NCI-H524 treated with DMSO at 0.1 percent for 48 hours (cell line): ENCODE measurements at places on chromosomes 11 and 22.
A peak's percentile ranks its signal among the peaks of the same experiment; 100 is the strongest.

- no peak for DNase-seq
Observed at GRCh38 chr11:28490773-28491382, 382.7 kb downstream of the METTL15 start.

DNA sequence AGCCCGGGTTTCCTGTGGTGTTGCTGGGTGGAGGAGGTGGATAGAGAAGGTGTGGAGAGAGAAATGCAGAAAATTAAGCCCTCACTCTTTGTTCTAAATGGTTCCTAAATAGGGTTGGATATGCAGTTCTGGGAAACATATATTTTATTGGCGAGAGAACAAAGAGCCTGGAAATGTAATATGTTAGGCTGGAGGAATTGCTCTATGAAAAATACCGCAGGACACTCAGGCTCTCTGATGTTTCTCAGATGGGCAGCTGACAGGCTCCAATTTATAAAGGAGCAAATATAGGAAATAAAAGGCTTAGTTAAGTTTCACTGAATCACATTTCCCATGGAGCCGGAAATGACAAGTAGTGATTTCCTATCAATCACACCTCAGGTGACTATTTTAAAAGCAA, 428.0 kb downstream of the TMEM135 start:
- DNase-seq, result no peak

DNA sequence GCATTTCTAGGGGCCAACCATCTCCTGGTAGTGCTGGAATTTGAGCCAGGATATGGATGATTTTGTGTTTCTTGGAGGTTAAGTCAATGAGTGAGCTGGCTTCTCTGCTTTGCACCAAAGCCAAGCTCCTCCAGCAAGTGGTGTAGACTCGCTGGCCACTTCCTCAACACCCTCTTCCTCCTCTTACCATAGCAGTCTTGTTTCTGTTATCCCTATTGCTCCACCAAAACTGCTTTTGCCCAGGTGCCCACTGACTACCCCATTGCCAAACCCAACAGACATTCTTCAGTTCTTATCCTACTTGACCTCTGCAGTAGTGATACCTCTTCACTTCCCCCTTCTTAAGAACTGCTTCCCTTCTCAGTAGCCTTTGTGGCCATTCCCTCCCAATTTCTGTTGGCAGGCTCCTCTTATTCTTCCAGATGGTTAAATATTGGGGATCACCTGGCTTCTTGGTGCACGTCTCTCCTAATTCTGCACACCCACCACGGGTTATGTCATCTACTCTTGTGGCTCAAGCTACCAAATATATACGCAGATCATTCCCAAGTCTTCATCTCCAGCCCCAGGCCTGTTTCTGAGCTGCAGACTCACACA, 7.0 kb upstream of the PRG2 start:
- DNase-seq, result no peak

DNA sequence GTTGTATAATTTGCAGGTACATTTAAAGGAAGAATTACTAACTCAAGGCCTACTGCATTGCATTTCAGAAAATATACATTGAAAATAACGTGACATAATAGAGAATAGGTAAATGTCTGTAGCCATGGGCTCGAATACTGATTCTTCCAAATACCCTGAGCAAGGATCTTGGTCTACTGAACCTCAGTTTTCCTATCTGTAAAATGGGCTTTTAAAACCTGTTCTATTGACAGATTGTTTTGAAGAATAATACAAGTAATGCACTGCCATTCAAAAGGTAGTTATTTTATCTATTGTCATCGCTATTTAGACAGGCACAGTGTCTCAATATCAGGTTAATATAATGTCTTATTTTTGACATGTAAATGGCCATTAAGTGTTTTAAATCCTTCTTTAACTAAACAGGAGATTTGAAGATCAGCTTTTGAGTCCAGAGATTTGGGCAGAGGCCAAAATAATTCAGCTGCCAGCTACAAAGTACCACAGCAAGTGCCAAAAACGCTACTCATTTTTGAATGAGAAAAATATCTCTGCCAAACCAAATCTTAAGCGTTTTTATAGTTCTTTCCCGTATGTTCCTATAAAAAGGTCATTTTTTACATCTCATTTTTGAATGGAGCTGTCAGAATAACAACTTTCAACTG, 56.7 kb downstream of the CTSC start:
- no peak for DNase-seq

DNA sequence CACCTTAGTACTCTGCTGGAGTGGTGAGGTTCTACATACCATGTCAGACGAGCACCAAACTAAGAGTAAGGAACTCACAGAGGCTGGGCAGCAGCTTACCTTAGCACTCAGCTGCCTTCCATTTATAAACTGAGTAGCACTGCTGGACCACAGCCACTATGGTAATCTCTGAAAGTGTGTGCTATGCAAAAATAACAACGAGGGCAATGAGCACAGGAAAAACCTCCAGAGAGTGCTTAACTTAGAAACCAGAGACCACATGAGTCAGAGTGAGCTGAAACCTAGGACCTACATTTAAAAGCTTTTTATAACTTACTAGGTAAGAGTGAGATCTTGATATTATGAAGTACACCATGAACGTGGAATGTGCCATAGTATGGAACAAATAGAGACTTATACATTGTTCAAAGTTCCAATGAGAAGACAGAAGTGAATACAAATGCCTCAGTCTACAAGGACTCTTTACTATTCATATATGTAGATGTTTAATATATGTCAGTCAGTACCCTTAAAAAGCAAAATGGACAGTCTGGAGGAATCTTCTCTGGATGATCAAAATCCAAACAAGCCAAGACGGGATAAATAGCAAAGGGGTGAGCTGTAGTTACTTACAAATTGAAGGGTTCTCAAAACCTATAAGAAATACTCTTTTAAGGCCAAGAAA, 17.2 kb upstream of the CD59 start:
- DNase-seq, result no peak

- no peak for DNase-seq
Observed at GRCh38 chr22:44029069-44029468, 5.0 kb downstream of the PARVB start.

DNA sequence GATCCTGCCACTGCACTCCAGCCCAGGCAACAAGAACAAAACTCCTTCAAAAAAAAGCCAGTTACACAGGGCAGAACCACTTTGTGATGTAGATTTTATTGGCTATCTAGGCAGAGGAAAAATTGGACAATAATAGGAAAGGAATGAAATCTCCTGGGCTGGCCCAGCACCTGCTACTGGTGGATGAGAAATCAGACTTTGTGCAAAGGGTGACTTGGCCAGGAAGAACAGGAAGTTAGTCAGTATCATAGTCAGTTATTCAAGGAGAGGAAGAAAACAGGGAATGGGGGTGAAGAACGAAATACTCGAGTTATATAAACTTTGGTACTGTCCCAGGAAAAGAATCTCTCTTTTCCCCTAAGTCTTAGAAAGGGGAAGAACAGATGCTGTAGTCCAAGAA, 11.0 kb upstream of the SPTBN2 start:
- DNase-seq, result no peak

DNA sequence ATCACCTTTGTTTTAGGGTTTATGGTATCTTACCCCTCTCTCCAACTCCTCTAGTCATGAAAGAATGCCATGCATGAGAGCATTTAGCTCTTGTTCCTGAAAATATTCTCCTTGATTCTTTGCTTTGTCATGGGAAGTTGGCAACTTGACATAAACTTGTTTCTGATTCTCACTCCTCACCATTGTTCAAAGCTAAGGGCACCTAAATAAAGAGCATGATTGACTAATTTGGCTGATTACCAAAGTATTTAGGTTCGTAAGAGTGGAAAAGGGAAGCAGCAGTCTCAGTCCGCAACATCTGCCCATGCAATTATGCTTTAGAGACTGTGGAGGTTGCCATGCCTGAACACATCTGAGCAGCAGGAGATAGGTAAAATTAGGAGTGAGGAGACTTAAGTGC, 26.4 kb downstream of the OR52K1 start:
- DNase-seq, result no peak

DNA sequence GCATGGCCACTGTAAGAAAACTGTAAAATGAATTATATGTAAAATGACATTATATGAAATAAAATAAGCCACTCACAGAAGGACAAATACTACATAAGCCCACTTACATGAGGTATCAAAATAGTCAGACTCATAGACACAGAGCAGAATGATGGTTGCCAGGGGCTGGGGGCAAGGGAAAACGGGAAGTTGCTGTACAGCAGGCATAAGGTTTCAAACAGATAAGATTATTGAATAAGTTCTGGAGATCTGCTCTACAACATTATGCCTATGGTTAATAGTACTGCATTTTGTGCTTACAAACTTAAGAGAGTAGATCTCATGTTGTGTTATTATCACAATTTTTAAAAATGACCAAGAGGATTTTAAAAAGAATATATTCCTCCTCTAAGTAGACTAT, 32.7 kb upstream of the HEPHL1 start:
- DNase-seq, result no peak

DNA sequence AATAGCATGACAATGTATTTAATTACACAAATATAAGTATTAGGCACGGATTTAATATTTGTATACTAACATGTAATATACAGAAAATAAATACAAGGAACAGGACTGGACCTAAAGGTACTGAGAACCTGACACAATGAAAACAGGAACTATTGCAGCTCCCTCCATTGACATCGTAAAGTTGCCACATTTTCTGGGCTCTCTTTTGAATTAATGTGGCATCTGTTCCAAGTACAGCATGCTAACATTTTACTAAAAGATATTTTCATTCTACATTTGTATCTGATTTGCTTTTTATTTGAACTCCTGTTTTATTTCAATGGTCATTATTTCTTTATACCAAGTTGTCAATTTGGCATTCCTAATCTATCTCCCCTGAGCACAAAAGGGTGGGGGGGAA, 15.3 kb downstream of the PHF21A start:
- no peak for DNase-seq

GRCh38 chr11:120343429-120343828, 7.2 kb downstream of the ARHGEF12 start:
- DNase-seq, result no peak

DNA sequence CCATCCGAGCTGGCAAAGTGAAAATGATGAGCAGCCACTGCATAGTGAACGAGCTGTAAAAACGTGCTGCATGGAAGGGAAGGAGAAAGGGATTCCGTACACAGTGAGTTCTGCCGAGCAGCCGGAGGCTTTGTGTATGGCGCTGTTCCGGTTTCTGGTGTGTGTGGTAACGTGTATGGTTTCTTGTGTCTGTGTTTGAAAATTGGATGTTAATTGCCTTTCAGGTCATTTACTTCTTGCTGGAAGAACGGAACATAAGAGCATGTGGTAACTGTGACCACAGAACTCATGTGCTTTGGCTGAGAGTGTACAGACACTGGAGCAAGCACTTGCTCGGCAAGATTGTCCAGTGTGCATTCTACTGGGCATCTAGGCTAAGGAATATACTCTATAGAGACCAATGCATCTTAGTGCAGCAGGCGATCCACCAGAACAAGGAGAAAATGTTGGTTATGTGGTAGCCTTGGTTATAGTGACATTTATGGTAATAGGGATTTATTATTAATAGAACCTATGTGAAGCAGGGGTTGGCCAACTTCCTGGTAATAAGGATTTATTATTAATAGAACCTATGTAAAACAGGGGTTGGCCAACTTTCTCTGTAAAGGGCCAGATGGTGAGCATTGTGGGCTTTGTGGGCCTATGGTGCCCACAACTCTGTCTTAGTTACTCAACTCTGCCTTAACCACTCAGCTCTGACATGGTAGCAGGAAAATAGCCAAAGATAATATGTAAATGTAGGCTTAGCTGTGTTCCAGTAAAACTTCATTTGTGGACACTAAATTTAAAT, 49.2 kb downstream of the GRAMD1B start:
- no peak for DNase-seq

- DNase-seq, result no peak
Observed at GRCh38 chr22:37887584-37888378, 18.3 kb upstream of the MICALL1 start.

DNA sequence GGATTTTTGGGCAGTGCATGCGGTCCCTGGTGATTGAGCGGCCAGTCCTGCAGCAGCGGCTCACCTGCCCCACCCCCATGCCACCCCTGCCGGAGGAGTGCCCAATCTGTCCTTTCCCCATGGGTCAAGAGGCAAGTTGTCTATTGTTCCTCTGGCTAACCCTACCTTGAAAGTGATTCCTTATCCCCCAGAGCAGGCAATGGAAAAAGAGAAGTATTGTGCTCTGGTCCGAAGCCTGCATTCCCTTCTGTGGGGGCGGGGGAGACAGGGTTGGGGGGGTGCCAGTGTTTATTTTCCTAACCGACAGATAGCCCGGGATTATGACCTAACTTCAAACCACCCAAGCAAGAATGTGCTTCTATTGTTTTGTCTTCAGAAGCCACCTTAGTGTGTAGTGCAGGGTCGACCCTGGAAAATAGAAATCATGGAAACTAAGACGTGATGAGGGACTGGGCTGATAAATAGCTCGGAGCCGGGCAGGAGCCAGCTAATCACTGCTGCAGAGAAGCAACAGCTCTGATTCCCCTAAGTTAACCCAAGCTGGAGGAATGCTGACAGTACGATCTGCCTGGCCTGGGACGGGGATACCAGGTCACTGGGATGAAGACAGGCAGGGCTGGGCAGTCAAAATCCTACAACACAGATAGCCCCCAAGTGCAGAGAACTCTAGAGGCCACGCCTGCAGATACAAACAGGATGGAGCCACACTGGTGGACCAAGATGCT, 38.7 kb upstream of the ATXN10 start:
- no peak for DNase-seq

- no peak for DNase-seq
Observed at GRCh38 chr11:65425105-65425970, 2.7 kb downstream of the NEAT1 start.

GRCh38 chr11:86458294-86459001, 83.8 kb downstream of the CCDC81 start:
- DNase-seq, result no peak

- DNase-seq, result peak; percentile 23
Observed at GRCh38 chr11:130006929-130007328, 4.3 kb upstream of the PRDM10 start.

DNA sequence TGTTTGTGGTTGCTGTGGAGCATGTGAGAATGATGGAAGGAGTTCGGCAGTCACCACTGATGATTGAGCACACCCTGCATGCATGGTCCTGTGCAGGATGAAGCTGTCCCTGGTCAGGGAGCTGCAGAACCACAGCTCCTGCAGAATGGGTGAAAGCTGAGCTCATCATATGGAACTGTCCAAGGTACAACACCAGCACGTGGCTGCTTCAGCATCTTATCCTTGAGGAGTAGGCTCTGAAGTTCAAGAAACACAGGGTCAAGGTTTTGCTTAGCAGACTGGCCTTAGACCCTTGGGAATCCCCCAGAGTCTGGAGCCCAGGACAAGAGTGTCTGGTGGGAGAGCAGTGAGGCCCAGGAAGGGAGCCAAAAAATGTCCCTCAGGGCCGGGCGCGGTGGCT, 182.4 kb upstream of the LARGE1 start:
- no peak for DNase-seq

DNA sequence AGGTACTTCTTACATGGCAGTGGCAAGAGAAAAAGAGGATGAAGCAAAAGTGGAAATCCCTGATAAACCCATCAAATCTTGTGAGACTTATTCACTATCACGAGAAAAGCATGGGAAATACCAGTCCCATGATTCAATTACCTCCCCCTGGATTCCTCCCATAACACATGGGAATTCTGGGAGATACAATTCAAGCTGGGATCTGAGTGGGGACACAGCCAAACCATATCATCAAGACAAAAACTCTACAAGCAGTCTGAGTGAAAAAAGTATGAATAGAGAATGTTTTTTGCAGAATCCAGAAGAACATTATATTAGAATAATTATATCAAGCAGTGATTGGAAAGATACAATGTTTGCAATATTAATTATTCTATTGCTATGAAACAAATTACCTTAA, 893.7 kb downstream of the FAM181B start:
- no peak for DNase-seq
